ENCODE measurements at places on chromosomes 16 and 17. TPM values are rescaled to one million over a fixed set of nuclear protein-coding genes. Genes with fewer than 3 reads are reported as not detected.

The KRTAP9-8 gene
- total RNA-seq: not detected

The KRT16 gene
- total RNA-seq: not detected

The CD300LG gene
- total RNA-seq: not detected

DNA sequence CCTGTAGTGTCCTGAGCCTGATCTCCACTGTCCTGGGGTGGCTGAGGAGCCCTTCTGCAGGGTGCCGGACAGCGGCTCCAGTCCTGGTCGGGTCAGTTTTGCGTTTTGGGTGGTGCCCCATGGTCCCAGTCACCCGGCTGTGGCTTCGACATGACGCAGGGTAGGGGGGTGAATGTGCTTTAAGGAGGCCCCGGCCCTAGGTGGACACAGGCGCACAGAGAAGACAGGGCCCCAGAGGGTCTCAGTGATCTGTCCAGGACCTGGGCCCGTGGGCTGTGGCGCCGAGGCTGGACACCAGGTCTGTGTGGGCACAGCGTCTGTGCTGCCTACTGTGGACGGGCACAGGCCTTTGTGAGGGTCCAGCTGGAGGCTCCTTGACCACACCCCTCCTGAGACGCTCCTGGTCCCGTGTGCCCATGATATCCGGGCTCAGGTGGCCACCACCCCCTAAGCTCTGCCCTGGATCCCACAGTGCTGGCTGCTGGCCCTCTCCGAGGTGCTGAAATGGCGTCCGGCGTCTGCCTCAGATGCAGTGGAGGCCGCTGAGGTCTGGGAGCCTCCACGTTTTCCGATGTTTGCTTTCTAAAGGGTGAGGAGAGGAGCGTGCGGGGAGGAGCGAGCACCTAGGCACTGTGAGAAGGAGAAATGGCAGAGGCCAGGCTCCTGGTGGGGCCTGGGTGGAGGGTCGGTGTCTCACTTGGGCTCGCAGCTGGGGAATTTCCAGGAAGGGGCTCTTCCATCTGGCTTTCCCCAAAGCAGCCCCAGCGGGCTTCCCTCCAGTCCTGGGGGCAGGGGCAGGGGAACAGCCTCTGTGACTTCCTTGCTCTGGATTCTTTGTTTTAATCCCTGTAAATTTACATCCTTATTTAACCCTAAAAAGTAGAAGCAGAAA lies 56.1 kb upstream of the ACSF3 start:
- peak; percentile 20 for DNase-seq

GRCh38 chr16:57721356-57722209 lies 14.0 kb upstream of the KATNB1 start:
- no peak for DNase-seq

- DNase-seq: no peak
These were observed 54.8 kb downstream of the GPATCH8 start for GRCh38 chr17:44448412-44448811.

- peak; percentile 47 for DNase-seq
These were observed at the start of gene RHBDF1 for GRCh38 chr16:72561-73548. Gene RHBDF1 (minus strand): TSS chr16:72631. CDS start chr16:65015, 7,616 bp downstream.

GRCh38 chr17:78040440-78041385 lies 82.2 kb downstream of the TNRC6C start:
- DNase-seq: peak; percentile 43

DNA sequence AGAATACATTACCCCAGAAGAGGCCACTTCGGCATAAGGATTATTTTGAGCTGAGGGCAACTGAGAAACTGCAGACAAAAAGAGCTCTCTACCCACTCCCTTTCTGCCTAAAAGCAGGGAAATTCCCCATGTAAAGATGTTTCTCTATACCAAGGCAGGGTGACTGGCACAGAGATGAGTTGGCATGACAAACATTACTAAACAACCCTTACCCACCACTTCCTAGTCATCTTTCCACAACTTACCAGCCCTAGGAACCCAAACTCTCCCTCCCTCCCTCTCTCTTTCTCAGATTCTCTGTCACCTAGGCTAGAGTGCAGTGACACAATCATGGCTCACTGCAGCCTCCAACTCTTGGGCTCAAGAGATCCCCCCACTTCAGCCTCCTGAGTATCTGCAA lies 68.6 kb downstream of the EMP2 start:
- DNase-seq: no peak

DNA sequence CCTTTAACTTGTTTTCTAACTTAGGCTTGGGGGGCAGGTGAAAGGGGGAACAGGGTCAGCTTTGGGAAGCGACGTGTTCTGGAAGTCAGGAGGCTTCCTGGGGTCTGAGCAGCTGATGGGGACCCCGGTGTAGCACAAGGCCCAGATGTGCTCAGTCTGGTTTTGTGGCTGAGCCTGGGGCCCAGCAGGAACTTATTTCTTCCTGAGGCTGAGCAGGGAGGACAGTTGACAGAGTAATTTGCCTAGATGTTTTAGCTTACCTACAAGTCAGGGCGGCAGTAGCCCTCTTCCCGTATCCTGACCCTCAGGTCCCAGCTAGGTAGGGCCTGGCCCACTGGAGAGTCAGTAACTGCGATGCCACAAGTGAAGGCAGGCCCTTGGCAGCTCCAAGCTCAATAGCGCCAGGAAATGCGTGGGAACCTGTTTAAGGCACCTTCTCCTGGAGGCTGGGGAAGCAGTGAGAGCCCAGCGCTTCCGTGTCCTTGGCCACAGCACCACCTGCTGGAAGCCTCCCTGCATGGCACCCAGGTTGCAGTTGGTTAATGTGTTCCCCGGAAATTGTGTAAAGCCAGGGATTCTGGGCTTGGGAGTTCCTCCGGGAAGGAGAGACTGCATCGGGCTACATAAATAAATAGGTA lies 5.2 kb downstream of the CCR7 start:
- peak; percentile 94 for DNase-seq

- DNase-seq: no peak
These were observed 819 bp downstream of the SUPT4H1 start for GRCh38 chr17:58351182-58351581.

DNA sequence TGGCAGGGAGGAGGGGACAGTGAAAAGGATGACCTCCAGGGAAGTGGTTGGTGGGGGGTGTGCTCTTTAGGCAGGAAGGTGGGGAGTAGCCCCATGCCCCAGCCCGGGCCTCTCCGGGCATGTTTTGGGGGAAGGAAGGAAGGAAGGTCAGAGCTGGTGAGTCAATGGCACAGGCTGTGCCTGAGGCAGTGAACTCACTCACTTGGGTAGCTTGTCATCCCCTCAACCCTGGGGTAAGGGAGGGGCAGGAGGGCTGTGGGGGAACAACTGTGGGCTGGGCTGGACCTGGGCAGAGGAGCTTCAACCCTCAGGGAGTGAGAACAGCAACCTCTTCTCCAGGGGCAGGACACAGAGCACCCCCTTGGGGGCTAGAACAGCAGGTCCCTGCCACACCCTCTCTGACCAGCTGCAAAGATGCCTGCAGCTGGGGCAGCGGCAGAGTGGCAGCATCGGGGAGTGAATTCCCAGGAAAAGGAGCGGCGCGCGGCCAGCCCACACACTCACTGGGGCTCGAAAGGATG lies 6.3 kb downstream of the CSF3 start:
- peak; percentile 61 for DNase-seq
